LNCaP clone FGC (cell line): ENCODE measurements at places on chromosomes 4 and X.

- DNase-seq: no peak
Measured at GRCh38 chrX:138191998-138192397, 519.5 kb downstream of the FGF13 start.

DNA sequence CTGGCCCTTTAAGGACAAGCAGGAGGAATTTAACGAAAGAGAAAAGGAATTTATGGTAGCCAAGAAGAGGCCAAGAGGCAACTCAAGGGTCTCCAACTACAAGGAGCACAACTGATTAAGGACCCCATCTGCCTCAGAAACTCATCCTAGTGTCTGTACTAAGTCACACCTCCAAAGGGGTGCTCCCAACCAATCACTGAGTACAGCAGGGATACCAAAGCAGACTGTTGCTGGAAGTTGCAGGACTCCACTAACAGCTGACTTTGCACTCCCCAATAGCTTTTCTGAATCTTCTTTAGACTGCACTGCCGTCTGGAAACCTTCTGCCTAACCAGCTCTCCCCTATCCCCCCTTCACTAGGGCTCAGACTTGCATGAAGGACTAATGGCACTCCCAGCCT is 50.6 kb downstream of the ATP11C start:
- no peak for DNase-seq

DNA sequence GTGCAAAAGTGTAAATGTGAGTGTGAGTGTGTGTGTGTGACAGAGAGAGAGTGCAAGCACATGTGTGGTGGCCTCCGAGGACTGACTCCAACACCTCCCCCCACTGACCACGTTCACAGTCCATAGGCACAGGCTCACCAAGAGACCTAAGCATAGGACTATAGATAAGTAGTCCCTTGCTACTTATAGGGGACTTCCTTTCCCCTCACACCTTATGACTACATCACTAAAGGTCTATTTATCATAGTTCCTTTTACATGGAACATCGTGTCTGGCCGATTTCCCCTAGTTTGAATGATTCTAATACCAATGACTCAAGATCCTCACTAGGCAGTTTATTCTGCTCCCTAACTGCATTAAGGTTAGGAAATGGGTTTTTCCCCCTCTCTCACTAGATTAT is 17.8 kb downstream of the FRMPD3 start:
- DNase-seq: no peak

GRCh38 chrX:45540181-45540580 is 339.5 kb upstream of the DIPK2B start:
- DNase-seq: peak; percentile 21

DNA sequence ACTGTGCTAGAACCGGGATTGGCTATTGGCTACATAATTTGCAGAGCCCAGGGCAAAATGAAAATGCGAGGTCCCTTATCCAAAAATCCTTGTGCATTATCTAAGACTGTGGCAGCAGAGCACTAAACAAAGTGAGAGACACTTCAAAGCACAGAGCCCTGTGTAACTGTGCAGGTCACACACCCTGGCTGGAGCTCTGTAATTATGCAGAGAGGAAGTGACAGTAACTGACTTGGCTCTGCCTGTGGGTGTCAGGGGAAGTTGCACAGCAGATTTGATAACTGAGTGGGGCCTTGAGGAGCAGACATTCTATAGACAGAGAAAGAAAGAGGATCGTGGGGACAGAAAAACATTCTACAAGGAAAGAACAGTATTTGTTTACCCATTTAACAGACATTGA is 173.5 kb upstream of the FMR1 start:
- no peak for DNase-seq

- no peak for DNase-seq
Measured at GRCh38 chrX:13085526-13085925, 41.1 kb upstream of the FAM9C start.

DNA sequence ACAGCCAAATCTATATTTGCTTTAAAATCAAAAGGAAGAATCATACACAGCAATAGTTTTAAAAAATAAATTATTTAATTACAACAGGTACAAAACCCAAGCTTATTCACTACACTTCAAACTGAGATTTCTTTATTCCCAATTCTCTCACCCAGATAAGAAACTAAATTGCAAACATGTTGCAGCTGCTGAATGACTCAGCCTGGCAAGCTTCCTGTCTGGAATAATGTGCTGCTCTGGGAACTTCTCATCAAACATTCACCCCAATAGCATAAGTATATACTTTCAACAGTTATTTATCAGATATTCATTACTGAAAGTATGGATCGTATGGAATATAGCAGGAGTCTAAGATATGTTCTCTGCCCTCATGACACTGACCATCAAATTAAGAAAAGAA is 43.0 kb upstream of the GABRA2 start:
- DNase-seq: no peak

GRCh38 chr4:99587803-99588202 is 13.2 kb downstream of the MTTP start:
- DNase-seq: peak; percentile 73

GRCh38 chr4:169153481-169154087 is 117.2 kb downstream of the SH3RF1 start:
- no peak for DNase-seq

DNA sequence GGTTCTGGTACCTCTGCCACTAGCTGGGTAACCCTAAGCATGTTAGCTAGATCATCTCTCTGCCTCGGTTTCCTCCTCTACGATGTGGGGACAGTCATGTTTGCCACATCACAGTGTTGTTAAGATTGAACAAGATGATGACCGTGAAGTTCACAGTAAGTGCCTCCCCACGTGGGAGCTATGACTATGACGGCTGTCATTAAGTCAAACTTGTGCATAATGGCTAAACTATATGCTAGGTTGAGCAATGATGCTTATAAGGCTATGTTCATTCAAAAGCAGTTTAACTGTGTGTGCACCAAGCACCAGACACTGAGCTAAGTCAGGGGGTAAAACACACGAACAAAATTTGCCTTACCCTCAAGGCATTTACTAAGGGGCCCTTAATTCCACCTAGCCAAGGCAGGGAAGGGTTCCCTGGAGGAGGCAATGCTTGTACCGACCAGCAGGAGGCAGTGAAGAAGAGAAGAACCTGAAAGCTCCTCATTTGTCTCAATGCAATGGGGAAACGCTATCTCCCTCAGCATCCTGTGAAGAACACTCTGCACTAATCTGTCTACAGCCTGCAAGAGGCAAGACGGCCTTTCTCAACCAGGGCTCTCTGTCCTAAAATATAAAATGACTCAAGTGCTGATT is 52.9 kb downstream of the MAP7D2 start:
- DNase-seq: no peak

- no peak for DNase-seq
Measured at GRCh38 chr4:2938906-2939305, 24.3 kb downstream of the NOP14 start.

DNA sequence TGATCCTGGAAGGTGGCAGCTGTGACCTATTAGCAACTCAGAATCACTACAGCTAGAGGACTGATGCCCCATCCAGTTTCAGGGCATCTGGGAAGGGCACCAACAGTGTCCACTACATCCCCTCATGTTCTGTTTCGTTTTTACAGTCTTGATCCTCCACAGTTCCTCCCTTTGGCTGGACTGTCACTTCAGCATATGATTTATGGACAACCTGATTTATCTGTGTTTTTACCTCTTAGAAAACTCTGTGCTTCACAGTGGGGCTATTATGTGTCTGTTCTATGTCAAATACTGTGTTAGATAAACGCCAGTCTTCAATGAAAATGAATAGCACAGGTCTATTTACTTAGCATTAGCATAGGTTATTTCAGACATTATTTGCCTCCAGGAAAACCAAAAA is 63.1 kb upstream of the GRPR start:
- no peak for DNase-seq

DNA sequence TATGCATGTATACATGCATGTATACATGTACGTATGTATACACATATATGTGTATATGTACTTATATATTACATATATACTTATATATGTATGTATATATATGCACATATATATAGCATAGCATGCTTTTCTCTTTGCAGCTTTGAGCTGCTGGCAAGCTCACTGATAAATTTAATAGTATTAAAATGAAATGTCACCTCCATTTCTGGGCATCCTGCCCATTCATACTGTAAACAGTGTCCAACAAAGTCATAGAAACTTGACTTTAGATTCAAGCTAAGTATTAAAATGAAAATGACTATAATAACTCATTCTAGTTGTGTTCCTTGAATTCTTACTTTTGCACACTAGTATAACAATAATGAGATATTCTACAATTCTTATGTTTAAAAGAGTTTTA is 163.7 kb downstream of the CFAP47 start:
- DNase-seq: peak; percentile 33

- DNase-seq: no peak
Measured at GRCh38 chr4:18020145-18020670, 1.3 kb downstream of the LCORL start.
